ENCODE measurements at places on chromosomes 3 and 15.
A peak's percentile ranks its signal among the peaks of the same experiment; 100 is the strongest.

DNA sequence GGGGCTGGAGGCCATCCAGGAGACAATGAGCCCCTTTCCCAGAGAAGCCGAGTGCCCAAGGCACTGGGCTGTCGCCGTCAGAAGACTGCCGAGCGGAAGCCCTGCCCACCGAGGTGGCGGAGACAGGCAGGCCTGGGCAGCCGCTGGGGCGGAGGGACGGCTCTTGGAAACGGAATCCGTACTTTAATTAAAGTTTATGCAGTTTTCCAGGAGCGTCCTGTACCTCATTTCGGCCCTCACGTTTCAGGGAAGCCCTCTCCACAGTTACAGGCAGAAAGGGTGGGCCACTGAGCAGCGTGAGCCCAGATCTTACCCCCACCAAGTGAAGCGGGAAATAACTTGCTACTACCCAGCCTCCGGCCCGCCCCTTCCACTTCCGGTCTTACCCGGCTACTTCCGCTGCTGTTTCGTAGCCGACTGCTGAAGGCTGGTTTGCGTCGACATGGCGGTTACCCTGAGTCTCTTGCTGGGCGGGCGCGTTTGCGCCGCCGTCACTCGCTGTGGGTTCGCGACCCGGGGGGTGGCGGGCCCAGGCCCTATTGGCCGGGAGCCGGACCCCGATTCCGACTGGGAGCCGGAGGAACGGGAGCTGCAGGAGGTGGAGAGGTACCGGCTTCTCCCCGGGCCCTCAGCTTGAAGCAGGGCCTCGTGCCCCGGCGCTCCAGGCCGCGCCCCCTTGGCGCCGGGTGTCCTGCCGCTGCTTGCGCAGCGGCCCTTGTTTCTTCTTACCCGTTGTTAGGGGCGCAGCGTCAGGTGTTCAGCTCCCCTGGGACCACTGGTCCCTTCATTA lies at the start of gene NGRN:
Gene NGRN, plus strand, starts transcription at position 402 of the 790 bp plus-strand sequence. Its CDS starts 41 bp downstream, at position 443.
- peak; percentile 90 for DNase-seq

- no peak for DNase-seq
These were observed at the start of gene PLA2G4B for GRCh38 chr15:41838400-41838897. Gene PLA2G4B, plus strand, starts transcription at chr15:41838847. Its CDS starts 67 bp downstream, at chr15:41838914.

- no peak for DNase-seq
These were observed 25.5 kb downstream of the CCDC13 start for GRCh38 chr3:42747581-42747980.

GRCh38 chr3:141191097-141191749 lies 40.4 kb upstream of the PXYLP1 start:
- DNase-seq = no peak

DNA sequence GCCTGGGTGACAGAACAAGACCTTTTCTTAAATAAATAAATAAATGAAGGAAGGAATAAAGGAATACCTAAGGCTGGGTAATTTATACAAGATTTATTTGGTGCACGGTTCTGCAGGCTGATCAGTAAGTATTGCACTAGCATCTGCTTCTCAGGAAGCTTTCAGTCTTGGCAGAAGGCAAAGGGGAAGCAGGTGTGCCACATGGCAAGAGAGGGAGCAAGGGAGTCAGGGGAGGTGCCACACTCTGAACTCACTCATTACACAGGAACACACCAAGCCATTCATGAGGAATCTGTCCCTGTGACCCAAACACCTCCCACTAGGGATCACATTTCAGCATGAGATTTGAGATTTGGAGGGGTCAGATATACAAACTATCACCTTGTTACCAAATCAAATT lies 56.4 kb downstream of the PRKCI start:
- no peak for DNase-seq

DNA sequence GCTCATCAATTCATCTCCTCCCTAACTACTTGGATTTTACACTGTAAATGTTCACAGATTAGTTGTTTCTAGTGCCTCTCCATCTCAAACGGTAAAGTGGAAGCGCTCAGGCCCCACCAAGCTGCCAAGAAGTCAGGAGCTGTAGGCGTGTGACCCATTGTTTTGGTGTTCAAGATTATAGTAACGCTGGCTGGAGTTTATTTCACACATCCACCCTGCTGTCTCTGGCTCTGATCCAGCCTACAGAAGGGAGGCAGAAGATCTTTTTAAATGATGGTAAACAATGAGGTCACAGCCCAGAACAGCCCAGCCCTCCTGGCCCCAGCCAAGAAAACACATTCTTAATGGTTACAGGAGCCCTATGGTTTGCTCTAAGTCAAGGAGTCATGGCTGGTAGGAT lies 25.7 kb upstream of the GALNT15 start:
- no peak for DNase-seq

GRCh38 chr3:23865595-23866396 lies 51.0 kb downstream of the NKIRAS1 start:
- no peak for DNase-seq

GRCh38 chr3:110391640-110392395 lies 679.8 kb upstream of the NECTIN3 start:
- no peak for DNase-seq

DNA sequence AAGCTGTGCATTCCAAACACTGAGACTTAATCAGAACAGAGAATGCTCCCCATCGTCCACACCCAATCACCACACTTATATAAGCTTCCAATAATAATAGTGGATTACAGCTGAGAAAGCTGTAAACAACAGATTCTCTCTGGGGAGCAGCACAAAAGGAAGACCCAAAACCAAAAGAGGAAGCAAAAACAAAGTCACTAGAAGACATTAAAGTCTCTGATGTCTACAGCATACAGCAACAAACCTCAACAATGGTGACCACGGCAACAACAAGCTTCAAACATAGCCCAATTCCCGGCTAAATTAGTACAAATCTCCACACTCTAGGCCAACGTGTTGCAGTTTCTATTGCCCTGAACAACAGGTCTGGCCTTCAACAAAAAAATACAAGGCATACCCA lies 37.7 kb downstream of the ZDHHC23 start:
- peak; percentile 76 for DNase-seq

GRCh38 chr3:124032311-124032880 lies 40.5 kb upstream of the ROPN1 start:
- DNase-seq = no peak

DNA sequence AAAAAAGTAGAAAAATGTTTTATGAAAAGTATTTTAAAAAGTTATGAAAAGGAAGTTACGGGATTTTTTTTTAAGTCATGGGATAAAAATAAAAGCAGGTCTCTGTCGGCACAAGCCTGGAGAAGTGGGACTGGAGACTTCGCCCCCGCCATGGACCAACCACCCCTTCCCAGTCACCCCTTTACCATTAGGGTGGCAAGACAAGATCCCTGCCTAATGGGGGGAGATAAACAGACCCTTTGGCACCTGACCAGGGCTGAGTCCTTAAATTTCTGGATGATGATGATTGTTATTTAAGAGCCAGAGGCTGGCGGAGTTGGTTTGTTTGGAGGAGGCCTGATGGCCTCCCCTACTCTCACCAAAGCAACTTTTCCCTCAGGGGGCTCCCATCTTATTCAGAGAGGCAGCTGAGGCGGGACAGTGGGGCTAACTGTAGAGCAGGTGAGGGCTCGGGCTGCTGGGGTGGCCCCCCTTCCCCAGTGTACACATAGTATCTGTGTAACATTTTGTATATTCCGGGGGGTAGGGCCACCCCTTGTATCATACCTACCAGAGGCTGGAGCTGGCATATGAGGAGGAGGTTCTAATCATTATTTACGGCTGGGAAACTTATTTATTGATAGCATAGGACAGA lies 74.0 kb downstream of the ADAMTS7 start:
- DNase-seq = no peak

DNA sequence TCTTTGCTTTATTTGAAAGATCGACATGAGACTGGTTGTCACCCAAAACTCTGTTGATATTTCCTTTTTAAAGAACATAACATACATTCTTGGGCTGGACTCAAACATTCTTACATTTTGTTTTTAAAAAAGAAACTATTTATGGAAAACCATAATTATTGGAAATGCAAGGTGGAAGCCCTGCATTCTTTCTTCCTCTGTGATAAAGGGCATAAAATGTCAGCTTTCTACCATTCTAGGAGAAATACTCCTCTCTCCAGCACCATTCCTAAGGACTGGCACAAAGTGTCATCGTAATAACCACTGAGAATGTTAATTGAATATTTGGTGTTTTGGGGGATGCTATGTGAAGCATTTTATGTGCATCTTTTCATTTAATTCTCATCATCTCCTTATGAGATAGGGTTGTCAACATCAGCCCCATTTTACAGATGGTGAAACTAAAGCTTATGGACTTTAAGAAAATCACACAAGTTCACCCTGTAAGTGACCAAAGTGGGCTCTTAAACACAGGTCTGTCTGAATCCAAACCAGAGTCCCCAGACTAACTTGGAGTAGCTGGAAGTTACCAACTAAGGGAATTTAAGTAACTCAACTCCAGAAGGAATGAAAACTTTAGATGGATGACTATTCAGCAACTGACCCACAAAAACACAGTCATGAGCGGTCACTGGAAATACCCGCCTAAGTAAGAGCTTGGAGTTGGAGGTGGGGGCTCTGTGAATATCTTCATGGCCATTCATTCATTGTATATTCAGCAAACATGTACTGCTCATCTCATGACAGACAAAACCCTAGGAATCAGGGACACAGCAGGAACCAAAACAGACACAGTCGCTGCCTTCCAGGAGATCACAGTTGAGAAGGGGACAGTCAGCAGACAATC lies 45.9 kb upstream of the LMCD1 start:
- no peak for DNase-seq

Data from MV-4-11 (cell line).